ENCODE measurements at places on chromosomes 16 and 17.

DNA sequence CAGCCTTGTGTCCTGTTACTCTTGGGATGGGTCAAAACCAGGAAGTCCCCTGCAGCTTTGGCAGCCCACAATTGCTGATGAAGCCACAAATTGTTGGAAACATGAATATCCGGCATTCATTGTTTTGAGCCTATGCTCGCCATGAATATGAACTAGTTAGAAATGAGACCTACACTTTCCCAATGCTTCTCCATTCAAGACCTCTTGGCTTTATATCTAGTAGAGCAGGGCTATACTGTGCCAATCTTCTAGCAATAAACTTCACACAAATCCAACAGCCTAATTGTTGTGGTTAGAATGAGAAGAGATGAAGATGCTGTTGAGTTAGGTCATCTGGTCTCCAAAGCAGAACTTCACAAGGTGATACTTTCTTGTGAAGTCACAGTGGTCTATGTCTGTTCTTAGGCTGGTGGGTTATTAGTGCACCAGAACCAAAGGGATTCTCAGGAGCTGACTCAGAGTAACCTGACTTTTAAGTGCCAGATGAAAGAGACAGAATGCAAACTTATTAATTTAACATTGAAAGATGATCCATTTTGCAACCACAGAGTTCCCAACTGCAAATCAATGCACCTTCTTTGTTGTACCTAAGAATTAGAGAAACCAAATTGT, 13.7 kb upstream of the KRT23 start:
- DNase-seq = no peak

GRCh38 chr17:3980381-3981014, 16.3 kb upstream of the ATP2A3 start:
- no peak for DNase-seq

DNA sequence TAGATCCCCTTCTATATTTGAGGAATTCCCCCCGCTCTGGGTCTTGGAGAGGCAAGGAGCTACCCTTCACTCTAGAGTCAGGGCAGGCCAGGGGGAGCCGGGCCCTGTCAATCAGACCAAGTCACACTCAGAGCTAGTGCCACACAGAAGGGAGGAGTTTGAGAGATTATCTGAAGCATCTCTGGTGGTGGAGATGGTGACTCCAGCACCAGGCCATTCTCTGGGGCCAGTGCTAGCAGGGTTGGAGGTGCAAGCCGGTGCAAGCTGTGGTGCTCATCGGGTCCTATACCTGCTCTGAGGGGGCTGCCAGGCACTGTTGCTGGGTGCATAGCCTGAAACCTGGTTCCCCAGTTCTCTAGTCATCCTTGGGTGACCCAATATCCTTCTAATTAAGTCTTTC, 201.2 kb downstream of the COPRS start:
- no peak for DNase-seq

DNA sequence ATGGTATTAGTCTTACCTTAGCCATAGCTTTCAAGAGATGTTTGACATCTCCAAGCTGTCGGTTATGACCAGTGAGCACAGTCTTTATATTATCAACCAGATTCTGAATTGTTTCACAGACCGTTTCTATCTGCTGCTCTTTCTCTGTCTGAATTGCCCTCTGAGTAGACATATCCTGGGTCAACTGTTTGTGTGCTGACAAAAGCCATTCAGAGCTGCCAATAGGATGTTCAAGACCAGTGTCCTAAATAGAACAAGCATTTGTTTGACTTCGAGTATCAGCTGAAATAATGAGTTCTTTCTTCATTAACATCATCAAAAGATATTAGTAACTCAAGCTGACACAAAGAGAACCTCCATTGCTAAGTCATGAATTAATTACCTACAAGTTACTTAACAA, 14.9 kb upstream of the ARL6IP1 start:
- no peak for DNase-seq

DNA sequence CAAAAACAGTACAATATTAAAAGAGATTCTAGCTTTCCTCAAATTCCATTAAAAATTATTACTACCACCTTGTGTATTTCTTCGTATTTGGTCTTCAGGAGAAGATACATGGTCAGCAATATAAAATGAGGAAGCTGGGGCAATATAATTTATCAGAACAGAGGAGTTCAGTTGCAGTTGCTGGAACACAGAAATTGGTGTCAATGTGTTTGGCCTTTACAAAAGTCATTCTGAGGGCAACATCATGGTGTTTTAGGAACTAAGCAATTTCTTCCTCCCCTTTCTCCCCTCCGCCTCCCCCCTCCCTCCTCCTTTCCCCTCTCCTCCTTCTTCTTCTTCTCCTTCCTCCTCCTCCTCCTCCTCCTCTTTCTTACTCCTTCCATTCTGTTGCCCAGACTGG, 102.1 kb downstream of the YPEL2 start:
- no peak for DNase-seq

DNA sequence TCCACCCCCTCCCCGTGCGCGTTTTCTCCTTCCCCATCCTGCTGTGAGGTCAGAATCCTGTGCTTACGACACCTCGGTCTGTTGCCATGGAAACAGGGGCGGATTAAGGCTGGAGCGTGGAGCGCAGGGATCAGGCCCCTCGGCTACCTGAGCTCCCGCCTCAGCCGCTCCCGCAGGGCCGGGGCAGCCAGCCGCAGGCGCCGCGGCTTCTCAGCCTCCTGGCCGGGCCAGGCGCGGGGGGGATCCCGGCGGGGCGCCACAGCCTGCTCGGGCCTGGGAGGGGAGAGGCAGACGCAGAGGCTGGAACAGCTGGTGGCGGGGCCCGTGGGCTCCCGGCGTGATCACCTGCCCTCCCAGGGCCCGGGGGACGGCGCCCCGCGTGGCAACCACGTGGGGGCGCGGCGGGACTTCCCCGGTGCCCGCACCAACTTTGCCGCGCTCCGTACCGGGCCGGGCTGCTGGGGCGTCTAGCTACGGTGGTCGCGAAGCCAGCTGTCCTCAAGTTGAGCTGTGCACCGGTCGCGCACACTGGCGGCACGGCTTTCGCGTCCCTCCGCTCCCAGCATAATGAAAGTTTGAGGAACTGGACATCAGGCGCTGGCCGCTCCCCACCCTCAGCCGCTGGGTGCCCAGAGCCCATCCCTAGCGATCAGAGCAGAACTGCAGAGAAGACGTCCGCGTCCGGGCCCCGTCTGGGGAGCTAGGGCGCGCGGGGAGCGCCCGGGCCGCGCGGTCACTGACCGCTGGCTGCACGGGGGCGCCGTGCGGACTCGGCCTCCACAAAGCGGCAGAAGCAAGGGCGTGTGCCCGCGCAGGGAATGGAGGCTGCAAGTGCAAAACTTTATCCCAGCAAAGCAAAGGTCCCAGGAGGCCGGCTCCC, 1.2 kb downstream of the RTN4RL1 start:
- DNase-seq = no peak

GRCh38 chr17:36679815-36680467, 78.6 kb downstream of the MRM1 start:
- no peak for DNase-seq

DNA sequence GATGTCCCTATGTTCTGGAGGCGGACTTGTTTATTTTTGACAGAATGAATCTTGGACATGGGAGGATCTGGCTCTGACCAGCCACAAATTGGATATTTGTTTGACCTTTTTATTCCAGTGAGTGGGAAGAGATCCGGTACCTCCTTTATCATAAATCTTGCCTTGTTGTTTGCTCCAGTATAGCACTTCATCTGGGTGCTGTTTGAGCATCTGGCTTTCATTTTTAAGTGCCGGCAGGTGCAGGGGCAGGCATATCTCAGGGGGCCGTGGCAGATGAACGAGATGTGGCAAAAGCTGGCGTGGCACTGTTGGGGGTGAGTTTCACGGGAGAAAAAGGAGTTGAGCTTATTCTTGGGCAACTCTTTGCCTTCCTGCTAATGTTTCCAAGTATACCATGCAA, 37.8 kb downstream of the MSI2 start:
- no peak for DNase-seq

DNA sequence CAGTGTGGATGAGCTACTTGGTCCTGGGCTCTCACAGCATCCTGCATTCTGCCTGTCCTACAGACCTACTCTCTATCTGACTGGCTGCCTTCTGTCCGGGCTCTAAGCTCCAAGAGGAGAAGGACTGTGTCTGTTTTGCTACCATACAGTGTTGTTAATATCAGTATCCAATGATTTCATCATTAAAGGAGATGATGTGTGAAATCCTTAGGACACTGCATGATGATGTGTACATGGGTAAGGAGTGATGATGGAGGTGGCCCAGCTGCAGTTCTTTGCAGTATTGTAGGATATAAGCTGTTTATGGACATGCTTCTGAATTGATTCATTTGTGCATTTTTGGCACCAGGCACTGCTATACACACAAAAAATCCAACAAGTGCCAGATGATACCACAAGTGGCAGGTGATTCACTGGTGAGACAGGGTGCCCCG, 536.9 kb upstream of the CDH11 start:
- no peak for DNase-seq

DNA sequence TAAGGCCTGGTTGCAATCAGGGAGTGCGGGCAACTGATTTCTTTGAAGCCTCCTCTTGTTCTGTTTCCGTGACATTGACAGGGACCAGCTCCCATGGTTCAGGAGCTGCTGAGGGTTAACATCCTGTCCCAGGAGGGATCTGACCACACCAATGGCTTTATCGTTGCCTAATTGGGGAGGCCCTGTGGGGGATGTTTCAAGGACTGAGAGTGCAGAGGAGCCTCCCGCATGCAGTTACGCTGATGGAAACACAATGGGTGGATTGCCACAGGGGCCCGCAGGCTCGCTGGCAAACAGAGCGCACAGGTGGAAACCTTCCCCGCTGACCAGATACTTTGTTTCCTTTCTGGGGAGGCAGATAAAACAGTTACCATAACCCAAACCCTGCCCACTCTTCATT, 23.8 kb upstream of the ABCC1 start:
- no peak for DNase-seq

DNA sequence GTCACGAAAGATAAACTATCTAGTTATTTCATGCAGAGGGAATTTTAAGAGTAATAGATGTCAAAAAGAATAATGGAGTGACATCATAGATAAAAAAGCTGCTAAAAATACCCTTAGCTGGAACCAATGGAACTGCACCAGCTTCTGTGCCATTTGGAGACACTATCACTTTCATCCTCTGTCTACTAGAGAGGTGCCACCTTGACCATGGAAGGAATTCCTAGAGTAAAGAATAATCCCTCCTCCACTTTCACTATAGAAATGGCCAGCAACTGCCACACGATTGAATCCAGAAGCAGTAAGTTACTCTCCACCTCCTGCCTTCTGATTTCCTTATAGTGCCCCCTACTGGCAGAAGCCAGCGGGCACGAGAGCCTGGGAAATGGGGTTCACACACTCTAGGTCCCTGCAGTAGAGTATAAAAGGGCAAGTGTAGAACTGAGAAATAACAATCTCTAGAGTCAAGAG, 2.8 kb upstream of the ALDH3A2 start:
- DNase-seq = no peak

GRCh38 chr16:68219725-68220351, 16.1 kb downstream of the ESRP2 start:
- DNase-seq = no peak

DNA sequence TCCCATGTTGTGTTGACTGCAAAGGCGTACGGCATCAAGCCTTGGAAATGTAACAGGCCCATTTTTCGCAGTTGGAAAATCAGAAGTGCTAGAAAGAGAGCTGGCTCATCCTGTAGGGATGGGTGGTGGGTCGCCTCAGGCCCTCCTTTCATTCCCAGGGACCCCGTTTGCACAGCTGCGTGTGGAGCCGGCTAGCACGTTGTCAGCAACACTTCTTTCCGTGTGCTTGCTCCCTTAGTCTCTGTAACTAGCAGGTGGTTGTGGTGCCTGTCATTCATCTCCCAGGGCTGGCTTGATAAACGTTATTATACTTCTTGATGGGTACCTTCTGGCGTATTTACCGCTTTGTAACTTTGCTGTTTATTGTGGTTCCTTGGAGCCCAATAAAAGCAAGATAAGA, 239.0 kb upstream of the CACNG5 start:
- DNase-seq = no peak

DNA sequence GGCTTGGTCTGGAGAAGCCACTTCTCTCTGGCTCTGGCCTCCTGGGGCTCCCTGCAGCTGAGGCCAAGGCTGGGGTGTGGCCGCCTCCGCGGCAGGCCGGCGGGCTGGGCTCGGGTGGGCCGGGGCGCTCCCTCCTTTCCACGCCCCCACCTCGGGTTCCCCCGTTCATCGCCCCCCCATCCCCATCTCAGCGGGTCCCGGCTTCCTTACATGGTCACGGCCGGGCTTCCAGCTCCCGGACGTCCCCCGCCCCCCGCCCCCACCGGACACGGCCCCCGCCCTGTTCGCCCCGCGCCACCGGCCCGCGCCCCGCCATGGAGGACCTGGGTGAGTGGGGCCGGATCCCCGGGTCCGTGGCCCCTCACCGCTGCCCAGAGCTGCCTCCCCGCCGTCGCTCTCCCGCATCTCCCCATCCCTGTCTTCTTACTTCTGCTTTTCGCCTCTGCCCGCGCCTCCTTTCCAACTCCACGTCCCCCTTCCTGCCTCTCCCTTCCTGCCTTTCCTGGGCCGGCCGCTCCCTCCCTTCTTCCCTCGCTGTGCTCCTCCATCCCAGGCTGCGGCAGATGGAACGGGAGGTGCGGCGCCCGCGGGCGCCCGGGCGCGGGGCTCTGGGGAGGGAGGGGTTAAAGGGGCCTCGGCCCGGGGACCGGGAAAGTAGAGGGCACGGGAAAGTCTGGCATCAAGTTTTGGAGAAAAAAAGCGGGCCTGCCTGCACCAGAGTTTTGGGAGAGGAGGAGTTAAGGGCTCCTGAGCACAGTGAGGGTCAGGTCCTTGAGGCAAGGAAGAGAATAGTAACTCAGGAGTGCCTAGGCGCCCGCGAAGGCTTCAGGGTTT, at the start of gene TGFB1I1:
TSS of gene TGFB1I1 (plus strand) at position 278 of the 834 bp plus-strand sequence. CDS start at position 315, 37 bp downstream.
- DNase-seq = no peak

DNA sequence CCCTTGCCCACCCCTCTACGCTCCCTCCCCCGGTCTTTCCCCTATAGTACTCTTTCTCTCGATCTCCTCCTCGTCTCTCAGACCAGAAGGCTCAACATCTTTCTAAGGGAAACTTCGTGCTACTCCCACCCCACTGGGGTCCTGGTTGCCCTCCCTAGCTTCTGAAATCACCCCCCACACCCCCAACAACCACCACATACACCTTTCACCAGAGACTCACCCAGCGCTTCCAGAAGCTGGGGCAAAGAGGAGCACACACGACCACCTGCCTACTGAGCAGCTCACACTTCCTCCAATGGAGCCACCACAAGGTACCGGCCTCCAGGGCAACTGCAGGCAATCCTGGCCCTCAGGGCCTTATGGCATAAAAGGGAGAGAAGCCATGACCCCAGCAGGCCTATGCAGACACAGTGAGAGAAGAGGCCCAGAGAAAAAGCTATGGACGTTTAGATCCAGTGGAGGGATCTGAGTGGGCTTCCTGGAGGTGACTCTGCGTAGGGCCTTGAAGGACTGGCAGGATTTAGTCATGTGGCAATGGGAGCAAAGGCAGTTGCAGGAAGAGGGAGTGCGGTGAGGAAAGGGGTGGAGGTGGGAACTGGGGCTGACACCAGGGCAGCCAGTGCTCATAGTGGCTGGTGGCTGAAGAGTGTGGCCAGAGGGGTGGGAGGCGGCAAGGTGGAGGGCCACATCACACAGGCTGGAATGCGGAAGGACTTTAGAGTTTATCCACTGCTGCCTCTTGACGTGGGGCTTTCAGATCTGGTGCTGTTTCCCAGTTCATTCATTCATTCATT, 12.1 kb upstream of the TMEM92 start:
- no peak for DNase-seq

All from smooth muscle cell of the brain vasculature (primary cell).